BJ (cell line): ENCODE measurements at places on chromosomes 5 and 9. TPM values are rescaled to one million over a fixed set of nuclear protein-coding genes. Genes with fewer than 3 reads are reported as not detected.

Gene ANKRD18A
- polyA plus RNA-seq = not detected in 2 replicates

DNA sequence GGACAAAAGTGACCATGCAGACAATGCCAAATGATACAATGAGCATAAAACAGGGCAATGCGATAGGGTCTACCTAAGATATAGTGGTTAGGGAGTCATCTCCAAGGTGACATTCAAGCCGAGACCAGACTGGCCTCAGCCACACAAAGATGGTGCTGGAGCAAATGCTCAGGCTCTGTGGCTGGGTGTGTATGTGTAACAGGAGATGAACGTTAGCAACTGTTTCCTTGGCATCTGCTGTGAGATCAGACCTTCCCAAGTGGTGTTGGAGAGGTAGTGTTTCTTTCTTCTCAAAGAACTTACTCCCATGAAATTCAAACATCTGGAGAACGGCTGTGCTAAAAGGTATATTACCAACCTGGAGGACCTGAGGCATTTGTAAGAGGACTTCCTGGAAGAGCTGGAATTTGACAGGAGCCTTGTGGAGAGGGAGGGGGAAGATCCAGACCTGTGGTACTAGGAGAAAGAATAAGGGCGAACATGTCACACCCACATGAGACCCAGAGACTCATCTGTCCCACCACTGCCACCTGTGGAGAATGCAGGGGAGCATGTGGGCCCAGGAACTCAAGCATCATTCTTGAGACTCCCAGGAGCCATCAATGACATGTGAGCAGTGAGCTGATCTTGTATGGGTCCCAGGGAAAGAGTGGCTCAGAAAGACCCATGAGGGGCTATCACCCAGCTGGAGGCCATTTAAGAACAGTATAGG is 21.4 kb upstream of the ANXA6 start:
- DNase-seq = no peak

Gene SPATA31E1
- not detected in 2 replicates for polyA plus RNA-seq

Gene FOXD4
- 0.12 and 0.17 TPM in 2 replicates for polyA plus RNA-seq
